ENCODE measurements at places on chromosomes 13 and 19.
A peak's percentile ranks its signal among the peaks of the same experiment; 100 is the strongest.

DNA sequence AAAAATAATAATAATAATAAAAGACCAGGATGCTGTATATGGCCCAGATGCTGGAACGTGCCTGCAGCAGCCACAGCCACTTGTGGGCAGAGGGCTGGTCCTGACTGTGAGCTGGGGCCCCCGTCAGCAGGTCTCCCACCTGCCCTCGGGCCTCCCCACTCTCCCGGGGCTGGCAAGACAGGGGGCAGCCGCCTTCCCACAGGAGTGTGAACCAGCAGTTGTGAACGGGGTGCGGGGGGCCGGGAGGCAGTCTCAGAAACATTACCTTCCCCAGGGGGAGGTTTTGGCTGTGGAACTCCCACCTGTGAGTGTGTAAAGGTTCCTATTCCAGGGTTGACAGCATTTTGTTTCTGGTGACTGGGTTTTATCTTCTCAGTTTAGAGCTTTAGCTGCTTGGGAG is 151.4 kb downstream of the KDM4B start:
- DNase-seq: no peak

DNA sequence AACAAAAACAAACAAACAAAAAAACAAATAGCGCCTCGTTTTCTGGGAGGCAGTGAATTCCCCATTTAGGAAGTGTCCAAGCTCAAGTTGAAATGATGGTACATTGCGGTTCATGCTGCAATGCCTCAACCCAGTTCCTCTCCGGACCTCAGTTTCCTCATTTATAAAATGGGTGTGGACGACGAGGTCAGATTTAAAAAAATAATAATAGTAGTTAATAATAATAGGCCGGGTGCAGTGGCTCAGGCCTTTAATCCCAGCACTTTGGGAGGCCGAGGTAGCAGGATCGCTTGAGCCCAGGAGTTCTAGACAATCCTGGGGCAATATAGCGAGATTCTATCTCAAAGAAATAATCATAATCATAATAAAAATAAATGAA is 15.5 kb upstream of the ERCC1 start:
- no peak for DNase-seq

- no peak for DNase-seq
These were observed 15.9 kb upstream of the OLFM4 start for GRCh38 chr13:53012707-53013106.

GRCh38 chr13:62512194-62513141 is 1096.8 kb upstream of the PCDH20 start:
- DNase-seq: no peak

DNA sequence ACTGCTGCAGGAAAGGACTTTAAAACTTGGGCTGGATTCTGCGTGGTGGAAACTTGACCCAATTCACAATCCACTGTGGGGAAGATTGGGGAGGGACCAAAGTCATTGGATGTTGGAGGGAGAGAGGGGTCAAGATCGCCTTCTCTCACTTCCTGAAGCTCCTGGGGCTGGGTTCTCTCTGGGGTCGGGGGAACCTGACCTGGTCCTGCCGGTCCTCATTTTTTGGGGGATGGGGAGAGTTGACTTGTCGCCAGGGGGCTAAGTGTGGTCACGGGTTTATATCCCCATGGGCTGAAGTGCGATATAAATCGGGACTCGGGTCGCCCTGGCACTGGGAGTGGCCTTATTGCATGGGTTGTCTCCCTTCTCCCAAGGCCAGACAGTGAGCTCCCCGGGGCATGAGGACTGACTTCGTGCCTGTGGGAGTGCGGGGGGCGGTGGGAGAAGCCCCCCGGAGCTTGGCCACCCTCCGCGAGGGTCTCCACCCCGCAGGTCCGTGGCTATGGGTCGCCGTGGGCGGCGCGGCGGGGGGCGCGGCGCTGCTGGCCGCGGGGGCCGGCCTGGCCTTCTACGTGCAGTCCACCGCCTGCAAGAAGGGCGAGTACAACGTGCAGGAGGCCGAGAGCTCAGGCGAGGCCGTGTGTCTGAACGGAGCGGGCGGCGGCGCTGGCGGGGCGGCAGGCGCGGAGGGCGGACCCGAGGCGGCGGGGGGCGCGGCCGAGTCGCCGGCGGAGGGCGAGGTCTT is 6.3 kb downstream of the ICAM5 start:
- no peak for DNase-seq

GRCh38 chr13:53501387-53501786 is 472.8 kb downstream of the OLFM4 start:
- DNase-seq: no peak

GRCh38 chr19:33193865-33194362 is at the start of gene LRP3:
Gene LRP3, plus strand, starts transcription at chr19:33194330. Its CDS starts 456 bp downstream, at chr19:33194786.
- DNase-seq: peak; percentile 31

DNA sequence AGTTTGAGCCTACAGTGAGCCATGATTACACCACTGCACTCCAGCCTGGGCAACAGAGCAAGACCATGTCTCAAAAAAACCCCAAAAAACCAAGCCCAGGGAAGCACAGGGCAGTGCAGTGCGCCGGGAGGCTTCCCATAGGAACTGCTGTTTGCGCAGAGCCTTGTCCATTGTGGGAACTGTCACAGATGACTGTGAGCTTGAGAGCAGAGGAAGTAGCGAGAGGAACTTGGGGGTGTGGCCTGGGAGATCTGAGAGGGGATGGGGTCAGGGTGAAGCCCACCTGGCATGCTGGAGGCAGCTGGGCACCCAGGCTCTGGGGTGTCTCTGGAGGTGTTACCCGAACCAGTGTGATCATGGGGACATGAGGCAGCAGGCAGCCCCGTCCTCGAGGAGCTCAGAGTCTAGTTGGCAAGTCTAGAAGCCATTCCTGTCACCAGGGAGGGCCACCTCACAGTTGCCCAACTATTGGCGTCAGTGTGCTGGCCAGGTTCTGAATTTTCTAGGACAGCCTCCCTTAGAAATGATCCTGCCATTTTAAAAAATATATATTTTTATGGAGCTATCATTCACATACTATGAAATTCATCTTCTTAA is 10.4 kb downstream of the KDM4B start:
- DNase-seq: no peak

DNA sequence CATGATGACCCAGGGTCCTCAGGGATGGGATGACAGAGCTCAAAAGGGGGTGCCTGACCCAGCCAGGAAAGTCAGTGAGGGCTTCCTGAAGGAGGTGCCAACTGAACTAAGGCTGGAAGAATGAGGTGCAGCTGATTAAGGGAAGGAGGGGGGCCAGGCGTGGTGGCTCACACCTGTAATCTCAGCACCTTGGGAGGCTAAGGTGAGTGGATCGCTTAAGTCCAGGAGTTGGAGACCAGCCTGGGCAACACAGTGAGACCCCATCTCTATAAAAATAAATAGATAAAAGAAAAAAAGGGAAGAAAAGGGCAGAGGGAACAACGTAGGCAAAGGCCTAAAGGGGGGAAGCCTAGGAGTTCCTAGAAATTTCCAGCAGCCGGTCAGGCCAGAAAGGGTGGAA is 9.1 kb upstream of the LYPD3 start:
- DNase-seq: no peak

- DNase-seq: peak; percentile 35
These were observed at the start of gene OBI1 for GRCh38 chr13:78658630-78659449. Gene OBI1, minus strand, starts transcription at chr13:78659155. Its CDS starts 35 bp downstream, at chr13:78659120.

DNA sequence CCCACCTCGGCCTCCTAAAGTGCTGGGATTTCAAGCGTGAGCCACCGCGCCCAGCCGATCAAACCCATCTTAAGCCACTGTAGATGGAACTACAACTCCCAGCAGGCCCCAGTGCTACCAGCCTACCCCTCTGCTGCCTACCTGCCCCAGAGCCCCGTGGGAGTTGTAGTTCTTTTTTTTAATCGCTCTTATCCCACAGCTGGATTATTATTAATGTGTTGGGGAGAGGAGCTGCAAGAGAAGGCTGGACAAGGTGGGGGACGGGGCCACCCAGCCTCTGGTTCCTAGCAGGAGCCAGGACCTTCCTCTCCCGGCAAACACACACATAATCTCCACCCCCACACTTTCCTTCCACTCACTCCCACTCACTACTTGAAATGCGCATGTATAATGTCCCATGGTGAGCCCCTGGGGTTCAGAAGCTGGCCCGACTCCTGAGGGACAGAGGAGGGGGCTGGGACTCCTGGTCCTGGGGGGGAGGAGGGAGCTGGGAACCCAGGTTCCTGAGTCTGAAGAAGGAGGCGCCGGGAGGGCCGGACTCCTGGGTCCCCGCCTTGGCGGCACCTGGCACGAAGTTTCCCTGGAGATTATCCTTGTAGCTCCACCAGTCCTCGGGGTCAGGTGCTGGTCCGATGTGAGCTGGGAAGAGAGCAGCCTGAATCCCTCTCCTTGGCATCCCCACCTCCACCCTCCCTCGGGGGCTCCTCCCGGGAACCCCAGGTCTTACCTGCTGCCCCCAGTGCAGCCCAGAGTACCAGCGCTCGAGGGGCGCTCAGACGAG is 958 bp downstream of the CA11 start:
- peak; percentile 50 for DNase-seq

GRCh38 chr13:46100191-46100815 is 4.5 kb downstream of the CPB2 start:
- no peak for DNase-seq

DNA sequence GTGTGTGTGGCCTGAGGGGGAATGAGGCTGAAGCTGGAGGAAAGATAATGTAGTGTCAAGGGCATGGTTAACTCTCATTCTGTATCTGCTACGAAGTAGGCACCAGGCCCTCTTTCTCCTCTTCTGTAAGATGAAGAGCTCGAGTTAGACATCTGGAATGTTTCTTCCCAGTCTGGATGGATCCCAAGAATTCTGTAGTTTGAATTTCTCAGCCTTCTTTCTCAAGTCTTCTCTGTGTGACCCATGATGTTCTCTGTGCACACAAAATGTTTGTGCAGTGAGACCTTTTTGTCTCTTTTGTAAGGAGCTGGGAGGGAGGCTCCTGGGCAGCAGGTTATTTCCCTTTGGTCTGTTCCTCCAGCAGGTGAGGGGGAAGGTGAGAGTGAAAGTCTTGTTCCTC is 13.7 kb downstream of the FGF9 start:
- no peak for DNase-seq

DNA sequence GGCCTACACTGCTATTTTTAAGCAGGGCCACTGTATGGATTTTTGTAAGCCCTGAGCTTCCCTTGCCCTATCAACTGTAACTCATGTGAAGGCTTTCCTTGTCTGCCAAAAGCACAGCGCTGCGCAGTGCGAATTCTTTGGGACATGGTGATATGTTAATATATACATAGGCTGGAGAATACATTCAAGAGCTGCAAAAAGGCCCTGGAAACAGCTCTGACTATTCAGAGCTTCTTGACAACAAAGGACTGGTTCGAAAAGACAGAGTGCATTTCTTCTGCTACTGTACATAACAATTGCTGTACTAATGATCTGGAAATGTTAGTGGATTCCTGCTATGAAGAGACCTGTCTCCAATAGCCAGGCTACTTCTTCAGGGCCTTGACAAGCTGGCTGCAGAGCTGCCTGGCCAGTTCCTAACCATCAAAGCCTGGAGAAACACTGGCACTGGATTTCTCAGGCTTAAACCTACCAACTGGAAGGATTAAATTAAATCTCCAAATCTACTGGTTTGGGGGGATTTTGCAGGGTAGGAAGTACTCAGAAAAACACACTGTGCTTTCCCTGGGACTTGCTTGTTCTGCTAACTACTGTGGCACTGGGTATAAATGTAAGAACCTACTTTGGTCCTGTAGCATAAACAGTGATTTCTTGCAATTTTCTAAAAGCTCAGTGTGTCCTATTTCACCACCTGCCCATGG is 246.9 kb downstream of the DNAJC15 start:
- no peak for DNase-seq

DNA sequence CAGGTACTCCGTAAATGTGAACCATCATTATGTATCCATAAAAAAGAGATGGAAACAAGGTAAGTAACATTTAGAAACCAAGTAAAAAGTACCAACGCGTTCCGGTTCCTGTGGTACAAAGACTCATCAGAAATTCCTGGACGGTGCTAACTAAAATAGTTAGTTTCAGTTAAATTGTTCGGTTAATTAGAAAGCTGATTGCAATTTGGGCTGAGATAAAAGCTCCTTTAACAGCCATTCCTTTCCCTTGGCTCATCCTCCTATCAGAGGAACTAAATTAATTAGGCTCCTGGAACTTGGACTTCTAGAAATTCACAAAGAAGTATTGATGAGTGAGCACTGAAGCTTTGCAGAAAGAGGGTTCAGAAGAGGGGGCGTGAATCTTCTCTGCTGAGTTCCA is 63.5 kb downstream of the SOX1 start:
- no peak for DNase-seq

- DNase-seq: no peak
These were observed 9.3 kb downstream of the POU2F2 start for GRCh38 chr19:42122691-42123607.

DNA sequence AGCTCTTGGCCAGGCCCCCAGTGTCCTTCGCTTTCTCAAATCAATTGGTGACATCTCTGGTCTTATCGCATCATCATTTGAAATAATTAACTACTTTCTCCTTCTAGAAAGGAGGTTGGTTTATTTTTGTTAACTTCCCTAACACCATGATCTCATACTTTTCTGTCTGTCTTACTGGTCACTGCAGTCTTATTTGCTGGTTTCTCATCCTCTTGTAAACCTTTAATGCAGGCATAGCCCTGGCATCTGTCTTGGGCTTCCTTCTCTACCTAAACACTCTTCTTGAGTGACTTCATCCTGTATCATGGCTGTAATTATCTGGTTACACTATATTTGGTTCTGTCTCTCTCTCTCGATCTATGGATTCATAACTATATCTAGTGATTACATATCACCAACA is 152.8 kb downstream of the CYSLTR2 start:
- DNase-seq: no peak

DNA sequence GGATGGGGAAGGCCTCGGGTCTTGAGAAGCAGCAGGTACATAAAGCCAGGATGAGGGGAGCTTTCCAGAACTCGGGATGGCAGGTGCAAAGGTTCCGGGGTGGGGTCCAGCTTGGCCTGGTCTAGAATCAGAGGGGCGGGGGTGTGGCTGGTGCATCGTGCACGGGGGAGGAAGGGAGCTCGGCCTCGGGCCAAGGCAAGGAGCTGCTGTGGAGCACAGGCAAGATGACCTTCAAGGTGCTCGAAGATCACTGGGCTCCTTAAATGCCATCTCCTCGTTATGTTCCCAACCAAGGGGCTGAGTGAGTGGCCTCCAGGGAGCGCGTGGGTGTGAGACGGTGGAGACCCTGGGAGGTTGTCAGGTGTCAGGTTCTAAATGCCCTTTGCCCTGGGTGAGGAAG is 16.1 kb upstream of the SIGLEC11 start:
- DNase-seq: no peak

DNA sequence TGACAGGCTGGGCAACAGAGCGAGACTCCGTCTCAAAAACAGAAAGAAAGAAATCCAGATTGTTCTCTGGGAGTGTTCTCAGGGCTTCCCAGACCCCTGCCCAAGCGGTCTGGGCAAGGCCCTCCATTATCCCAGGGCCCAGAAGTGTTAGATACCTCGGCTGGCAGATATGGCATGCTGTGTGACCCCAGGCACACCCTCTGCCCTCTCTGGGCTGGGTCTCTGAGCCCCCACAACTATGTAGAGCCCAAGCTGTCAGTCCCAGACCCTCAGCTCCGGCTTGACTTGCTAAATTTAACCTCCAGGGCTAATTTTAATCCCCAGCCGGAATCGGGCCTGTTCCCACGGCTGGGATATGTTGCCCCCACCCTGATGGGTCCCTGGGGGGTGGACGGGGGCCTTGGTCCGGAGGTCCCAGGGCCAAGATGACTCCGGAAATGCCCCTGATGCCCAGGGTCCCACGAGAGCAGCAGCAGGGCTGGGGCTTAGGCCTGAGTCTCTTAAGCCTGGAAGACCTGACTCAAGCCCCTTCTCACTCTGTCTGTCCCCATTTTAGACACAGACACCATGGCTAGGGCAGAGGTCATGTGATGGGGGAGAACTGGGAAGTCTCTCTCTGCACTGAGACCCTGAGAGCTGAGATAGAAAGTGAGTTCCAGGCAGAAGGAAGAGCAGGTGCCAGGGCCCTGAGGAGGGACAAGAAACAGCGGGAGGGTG is 14.5 kb upstream of the TMEM161A start:
- DNase-seq: no peak

- DNase-seq: no peak
These were observed 2.1 kb downstream of the MEIS3 start for GRCh38 chr19:47417107-47417745.

Measured in NCI-H446 treated with DMSO at 0.1 percent for 48 hours (cell line).